ENCODE measurements at places on chromosomes 3 and 15.

- DNase-seq: no peak
Measured at GRCh38 chr15:99253381-99254090, 2.3 kb downstream of the LRRC28 start.

DNA sequence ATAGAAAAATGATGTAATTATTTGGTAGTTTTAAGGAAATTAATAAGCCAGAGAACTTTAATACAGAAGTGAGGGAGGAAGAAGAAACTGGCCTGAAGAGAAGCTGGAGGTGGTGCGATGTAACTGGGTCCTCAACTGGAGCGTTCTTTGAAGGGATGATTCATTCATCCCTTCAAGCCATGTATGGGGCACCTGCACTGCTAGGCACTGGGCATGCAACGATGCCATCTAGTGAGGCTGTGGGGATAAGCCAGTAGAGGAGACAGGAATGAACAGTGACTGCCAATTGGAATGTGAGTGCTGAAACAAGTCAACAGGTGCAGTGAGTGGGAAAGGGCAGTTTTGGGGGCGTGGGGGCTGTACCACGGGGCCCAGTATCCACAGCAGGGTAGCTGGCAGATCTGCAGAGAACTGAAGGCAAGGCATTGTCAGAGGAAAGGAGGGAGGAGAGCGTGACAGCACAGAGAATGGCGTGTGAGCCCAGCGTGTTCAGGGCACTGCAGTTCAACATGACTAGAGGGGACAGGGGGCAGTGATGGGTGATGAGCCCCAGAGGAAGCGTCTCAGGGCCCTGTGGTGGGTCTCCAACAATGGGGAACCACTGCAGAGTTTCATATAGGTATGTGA is 3.8 kb upstream of the KIF23 start:
- DNase-seq: peak; percentile 13

DNA sequence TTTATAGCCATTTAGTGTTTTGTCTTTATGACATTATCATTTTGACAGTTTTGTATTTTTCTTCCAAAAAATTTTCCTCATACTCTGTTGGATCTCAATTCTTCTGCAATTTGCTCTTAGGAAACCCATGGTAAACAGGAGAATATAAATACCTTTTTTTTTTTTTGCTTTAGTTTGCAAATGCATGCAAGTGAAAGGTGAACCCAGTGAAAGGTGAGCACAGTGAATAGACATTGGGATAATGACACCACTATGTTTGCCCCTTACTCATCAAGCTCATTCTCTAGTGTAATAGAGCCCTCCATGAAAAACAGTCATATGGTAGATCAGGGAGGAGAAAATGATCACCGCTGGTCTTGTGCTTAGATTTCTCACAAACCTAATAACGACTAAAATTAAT is 59.0 kb upstream of the TRPC1 start:
- no peak for DNase-seq

DNA sequence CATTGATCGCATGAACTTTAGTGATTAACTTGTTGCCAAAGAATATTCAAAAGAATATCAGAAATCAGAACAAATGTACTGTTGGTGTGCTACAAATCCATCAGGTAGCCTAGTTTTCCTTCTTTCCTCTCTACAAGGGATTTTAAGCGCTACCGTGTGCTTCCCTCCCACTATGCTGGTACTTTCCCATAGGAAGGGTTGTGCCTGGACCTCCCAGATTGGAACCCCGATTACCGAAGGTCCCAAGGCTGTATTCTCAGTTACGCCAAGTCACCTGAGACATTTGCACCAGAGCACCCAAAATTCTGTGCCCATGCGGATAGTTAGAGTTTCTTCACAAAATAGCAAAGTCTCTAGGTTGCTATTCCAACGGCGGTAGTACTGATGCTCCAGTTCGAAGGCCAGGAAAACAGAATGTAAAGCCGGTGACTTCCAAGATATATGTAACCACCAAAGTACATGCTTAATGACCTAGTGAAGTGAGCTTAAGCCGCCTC is 23.4 kb upstream of the GATM start:
- no peak for DNase-seq

DNA sequence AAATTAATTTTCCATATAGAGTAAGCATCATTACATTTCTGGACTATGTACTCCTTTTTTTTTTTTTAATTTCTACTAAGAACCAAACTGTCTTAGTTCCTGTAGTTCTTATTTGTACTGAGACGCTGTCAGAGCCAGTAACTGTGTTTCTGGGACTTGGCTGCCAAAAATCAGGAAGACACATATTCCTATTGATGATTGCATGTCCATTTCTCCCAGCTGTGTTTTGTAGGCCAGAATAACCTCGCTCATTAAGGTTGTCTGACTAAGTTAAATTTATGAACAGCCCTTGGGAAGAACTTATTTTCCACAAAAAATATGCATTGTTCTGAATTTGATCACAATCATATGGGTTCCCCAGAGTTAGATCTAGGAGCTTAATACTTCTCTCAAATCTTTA is 29.5 kb downstream of the PLSCR5 start:
- DNase-seq: no peak

GRCh38 chr3:120743556-120744195 is 1.1 kb downstream of the GTF2E1 start:
- DNase-seq: no peak

GRCh38 chr3:18245721-18246120 is 179.4 kb downstream of the SATB1 start:
- DNase-seq: no peak

- DNase-seq: no peak
Measured at GRCh38 chr3:52221563-52222318, 3.7 kb downstream of the TLR9 start.

DNA sequence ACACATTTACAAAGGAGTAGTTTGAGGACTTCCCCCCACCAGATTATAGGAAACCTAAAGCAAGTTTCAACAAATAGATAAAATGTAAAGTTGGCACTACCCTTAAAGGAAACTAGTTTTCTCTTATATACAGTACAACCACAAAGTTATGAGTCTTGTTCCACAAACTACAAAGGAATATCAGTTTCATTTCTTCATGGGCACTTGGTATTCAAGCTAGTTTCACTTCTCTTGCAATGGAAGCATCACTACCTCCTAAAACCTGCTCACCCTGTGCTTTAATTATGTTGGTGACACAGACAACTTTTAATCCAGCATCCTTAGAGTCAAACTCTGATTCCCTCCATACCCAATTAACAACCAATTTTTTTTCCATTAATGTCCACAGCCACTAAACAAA is 707.0 kb downstream of the ROBO2 start:
- DNase-seq: no peak

GRCh38 chr3:52119099-52119498 is 35.1 kb downstream of the POC1A start:
- no peak for DNase-seq

DNA sequence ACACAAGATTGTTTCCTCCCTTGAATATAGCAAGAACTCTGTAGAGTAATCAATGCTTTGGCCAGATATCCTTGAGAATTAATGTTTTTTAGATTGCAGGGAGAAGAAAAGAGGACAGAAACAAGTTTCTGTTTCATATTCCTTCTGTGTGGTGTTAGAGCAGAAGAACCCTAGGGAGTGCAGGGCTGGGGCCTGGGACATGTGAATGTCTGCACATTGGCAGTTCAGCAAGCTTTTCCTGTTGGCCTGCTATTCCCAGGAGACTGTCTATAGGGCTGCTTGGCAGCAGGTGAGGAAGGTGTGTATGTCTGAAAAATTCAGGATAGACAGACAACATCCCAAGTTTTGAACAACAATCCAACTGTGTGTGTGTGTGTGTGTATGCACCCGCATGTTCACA is 13.6 kb upstream of the CNBP start:
- DNase-seq: no peak

DNA sequence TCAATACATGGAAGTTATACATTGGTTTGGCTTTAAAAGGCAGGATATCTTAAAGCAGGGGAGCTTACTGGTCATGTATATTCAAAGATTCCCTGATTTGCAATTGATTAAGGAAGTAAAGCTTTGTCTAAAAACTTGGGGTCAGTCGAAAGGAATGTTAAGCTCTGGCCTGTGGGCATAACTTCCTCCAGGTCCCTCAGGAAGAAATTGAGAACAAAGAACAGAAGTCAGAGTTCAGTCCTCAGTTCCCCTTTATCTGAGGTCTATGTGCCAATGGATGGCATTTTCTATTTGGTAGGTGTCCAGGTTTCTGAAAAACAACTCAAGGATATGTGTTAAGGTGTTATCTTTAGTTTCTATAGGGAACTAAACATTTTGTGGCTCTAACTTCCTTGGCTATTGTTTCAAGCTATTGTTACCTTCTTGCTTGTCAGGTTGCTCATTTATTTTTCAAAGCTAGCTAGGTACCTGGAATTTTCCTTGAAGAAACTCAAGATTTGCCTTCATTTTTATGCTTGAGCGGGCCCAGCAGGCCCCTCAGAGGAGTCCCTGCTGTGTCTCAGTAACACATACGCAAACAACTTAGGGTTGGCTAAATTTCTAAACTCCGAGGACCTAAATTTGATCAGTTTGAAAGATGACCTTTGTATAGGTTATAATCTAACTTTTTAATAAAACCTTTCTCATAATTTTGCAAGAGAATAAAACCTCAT is 135.0 kb upstream of the UBE2E2 start:
- DNase-seq: no peak

- DNase-seq: no peak
Measured at GRCh38 chr15:55247311-55247710, 42.3 kb downstream of the RAB27A start.

- DNase-seq: no peak
Measured at GRCh38 chr3:195150181-195151118, 120.5 kb downstream of the XXYLT1 start.

- no peak for DNase-seq
Measured at GRCh38 chr3:121736112-121736511, 13.4 kb downstream of the GOLGB1 start.

DNA sequence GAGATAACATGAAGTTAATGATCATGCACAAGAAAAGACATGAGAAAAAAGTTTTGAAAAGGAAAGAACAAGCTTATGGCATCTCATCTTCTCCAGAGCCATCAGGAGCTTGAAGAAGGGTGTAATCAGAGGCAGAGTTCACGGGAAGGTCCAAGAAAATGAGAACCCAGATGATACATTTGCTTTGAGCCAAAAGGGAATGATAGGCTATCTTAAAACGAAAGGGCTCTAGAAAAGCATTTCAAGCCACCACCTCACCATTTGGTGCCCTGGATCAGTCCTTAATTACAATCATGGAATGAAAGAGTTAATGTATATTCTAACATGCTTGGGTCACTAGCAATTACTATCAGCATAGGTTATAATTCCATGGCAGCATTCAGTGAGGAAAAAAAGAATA is 781.8 kb downstream of the ROBO1 start:
- no peak for DNase-seq

GRCh38 chr3:74613060-74613459 is 1.4 kb downstream of the CNTN3 start:
- no peak for DNase-seq

DNA sequence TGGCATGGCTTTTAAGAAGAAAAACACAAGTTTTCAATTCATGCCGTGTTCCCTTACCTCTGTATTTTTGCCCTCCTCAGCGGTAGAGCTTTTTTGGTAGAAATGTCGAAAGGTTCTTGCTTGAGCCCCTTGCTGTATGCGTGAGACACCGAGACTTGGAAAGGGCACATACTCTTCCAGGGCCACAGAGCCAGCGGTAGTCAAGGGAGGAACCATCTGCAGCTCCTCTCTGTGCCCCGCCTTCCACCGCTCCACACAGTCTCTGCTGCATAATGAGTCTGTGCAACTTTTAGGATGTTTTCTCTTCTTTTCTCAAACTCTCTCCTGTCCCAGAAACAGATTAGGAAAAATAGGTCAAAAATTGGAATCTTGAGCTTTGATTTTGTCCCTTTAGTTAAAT is 77.5 kb downstream of the LPP start:
- no peak for DNase-seq

- DNase-seq: peak; percentile 95
Measured at GRCh38 chr3:124558991-124559845, 171.0 kb upstream of the UMPS start.

DNA sequence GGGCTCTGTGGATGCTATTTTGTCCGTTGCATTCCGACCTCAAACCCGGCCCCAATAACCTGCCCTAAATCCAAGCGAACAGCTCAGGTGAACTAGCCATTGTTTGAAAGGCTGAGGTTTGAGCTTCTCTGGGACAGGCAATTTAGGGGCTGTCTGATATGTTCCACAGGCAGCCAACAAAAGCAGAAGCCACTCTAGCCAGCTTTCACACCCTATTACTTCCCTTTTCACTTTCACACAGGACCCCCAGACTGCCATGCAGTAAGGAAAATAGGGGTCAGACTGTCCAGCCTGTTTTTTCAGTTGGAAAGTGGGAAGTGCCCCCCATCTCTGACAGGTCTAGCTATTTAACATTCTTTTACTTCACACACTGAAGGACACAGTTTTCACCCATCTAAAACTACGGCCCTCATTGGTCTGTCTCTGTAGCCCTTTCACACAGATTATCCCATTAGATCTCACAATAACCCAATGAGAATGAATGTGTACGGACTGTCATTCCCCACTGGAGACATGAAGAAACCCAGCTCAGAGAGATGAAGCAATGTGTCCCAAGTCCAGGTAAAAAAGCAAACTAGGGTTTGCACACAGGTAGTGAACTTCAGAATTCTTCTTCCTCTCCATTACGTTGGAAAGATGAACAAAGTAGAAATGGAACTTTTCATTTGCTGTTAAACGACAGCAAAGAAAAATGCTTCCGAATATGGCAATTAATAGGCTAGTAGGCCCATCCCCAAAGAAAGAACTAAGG is 1.9 kb downstream of the CCDC12 start:
- no peak for DNase-seq
